ENCODE measurements at places on chromosomes 1 and 21. TPM values are rescaled to one million over a fixed set of nuclear protein-coding genes. Genes with fewer than 3 reads are reported as not detected.
A peak's percentile ranks its signal among the peaks of the same experiment; 100 is the strongest.

GRCh38 chr1:101105877-101106276 is 80.3 kb upstream of the DPH5 start:
- DNase-seq = no peak

DNA sequence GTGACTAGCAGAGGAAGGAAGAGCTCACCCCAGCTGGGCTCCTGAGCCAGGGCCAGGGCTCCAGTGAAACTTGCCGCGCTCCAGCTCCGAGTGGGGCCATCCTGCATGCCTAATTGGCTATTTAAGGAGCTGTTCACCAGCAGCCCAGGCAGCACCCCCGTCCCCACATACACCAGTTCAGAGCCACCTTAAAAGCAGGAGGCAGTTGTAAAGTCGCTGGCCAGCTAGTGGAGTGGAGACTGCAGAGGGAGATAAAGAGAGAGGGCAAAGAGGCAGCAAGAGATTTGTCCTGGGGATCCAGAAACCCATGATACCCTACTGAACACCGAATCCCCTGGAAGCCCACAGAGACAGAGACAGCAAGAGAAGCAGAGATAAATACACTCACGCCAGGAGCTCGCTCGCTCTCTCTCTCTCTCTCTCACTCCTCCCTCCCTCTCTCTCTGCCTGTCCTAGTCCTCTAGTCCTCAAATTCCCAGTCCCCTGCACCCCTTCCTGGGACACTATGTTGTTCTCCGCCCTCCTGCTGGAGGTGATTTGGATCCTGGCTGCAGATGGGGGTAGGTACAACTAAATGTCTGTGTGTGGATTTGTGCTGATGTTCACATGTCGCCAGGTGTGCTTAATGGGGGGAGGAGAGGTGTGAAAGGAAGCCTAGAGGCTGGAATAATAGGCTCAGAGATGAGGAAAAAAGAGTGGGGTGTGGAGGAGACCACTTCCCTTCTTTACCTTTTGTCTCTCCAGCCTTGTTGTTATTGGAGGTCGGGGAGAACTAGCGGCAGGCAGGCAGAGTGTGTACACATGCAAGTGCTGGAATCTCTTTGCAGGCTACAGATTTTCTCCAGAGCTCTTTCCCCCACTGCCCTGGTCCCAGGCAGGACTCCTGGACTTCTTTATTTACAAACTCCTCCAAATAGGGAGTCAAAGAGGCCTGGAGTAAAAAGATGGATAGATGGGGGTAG is at the start of gene CA14:
Gene CA14, plus strand, starts transcription at position 151 of the 962 bp plus-strand sequence. Its CDS starts 355 bp downstream, at position 506.
- DNase-seq = no peak

DNA sequence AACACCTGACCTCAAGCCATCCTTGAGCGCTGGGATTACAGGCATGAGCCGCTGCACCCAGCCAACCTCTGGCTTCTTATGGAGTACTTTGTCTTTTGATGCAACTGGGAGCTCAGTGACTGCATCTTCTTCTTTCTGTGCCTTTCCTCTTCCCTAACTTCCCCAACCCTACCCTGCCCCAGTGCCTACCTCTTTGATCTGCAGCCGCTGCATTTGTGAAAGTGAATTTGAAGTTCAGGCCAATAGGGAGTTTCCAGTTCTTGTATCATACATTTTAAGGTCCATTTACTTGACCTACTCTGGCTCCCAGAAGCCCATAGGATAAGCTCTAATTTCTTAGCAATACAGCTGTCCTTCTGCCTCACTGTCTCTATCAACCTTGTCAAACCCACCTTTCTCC is 52.2 kb downstream of the KCNC4 start:
- DNase-seq = no peak

DNA sequence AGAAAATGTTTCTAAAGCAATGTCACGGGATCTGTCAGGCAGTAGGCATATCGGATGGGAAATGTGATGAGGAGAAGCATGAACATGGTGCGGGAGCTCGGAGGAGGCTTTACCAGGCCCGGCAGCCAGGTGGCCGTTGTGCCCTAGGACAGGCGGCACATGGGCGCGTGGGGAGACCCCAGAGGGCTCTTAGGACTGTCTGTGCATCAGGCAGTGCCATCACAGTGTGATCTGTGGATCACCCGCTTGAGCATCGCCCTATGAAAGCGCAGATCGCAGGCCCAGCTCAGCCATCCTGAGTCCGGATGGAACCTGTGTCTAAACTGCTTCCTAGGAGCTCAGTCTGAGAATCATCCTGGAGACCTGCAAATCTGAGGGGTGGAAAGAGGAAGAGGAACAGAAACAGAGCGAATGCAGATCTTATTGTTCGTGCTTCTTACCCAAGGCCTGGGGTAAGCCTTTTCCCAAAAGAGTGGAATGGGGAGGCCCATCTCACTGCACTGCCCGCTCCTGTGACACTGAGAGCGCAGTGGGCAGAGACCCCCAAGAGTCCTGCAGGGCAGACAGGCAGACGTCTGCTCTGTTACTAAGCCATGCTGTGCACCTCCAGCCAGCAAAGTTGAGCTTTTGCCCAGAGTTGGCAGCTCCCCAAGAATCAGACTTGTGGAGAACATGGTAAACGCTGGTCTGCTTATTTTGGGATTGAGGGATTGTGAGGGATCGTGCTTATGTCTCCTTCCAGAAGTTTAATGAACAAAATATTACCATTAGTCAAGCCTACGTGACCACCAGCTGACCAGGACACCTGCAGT is 251.0 kb downstream of the RHOU start:
- no peak for DNase-seq

DNA sequence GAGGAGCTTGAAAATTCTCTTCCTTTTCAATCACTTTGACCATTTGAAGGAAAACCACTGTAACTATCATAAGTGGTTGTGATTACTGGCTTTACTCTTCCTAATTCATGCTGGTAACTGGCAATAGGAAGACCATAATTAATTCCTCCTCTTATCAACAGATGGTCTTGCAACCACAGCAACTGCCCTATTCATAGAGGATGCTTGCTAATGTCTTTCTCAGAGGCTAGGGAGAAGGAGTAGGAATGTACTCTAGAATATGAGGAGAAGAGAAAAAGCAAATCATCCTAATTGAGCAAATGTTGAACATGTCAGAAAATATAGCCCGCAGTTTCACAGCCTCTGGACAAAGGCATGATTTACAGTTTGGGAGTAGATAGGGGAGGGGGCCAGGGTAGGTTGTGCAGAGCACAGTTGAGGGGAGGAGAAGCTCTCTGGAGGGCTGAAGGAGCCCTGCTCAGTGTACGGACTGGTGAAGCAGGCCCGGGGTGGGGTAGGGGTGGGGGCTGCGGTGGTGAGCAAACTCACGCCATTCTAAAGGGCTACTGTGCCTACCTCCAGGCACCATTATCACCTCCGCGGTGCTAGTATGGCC is 192.9 kb downstream of the PCP4 start:
- DNase-seq = no peak

GRCh38 chr21:33840771-33841170 is 74.8 kb downstream of the ATP5PO start:
- DNase-seq = no peak

- no peak for DNase-seq
Measured at GRCh38 chr21:28385845-28386244, 606.8 kb downstream of the LTN1 start.

- no peak for DNase-seq
Measured at GRCh38 chr1:231642618-231643017, 16.0 kb downstream of the DISC1 start.

DNA sequence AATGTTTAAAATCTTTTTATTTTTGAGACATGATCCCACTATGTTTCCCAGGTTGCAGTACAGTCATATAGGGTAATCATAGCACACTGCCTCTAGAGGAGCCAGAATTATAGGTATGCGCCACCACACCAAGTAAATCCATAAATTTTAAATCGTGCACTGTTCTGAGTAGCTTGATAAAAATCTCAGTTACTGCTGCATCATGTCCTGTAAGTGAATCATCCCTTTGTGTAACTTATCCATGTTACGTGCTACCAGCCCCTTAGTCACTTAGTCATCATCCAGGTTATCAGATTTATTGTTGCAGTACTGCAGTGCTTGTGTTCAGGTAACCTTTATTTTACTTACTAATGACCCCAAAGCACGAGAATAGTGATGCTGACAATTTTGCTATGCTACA is 1770.9 kb downstream of the BRINP3 start:
- no peak for DNase-seq

DNA sequence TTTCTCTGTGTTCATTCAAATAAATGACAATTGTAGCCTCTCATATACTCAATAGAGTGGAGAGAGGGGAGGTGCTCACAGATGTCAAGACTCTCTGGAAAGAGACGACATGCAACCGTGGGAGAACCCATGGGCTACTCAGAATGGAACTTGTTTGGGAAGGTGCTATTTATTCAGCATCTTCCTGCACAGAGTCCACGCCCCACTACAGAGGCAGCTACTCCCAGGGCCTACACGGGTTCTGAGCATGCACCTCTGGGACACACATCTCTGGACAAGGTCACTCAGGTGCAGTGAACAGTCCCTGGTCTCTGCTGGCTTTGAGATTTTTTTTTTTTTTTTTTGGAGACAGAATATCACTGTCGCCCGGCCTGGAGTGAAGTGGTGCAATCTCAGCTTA is 64.1 kb downstream of the NID1 start:
- DNase-seq = no peak

- DNase-seq = peak; percentile 81
Measured at GRCh38 chr1:153677718-153678518, 570 bp upstream of the NPR1 start.

GRCh38 chr1:180937624-180938225 is 25.0 kb downstream of the KIAA1614 start:
- DNase-seq = no peak

DNA sequence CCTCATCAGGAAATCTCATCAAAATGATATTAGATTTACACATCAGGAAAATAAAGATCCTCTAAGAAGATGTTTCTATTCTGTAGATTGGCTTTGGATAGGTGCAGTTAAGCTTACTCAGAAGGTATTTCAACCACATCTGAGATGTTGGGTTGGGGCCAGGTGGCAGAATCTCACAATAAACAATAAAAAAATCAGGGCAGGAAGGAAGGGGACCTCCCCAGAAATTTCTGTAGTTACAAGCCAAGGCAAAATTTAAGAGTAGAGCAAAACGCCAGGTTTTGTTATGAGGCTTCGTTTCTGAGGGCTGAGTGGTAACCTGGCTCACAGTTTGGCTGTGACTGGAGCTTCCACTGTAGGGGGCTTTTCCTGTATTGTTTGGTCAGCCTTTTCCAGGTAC is 84.8 kb downstream of the HUNK start:
- no peak for DNase-seq

- DNase-seq = peak; percentile 84
Measured at GRCh38 chr1:27630859-27631491, 4.0 kb downstream of the FGR start.

DNA sequence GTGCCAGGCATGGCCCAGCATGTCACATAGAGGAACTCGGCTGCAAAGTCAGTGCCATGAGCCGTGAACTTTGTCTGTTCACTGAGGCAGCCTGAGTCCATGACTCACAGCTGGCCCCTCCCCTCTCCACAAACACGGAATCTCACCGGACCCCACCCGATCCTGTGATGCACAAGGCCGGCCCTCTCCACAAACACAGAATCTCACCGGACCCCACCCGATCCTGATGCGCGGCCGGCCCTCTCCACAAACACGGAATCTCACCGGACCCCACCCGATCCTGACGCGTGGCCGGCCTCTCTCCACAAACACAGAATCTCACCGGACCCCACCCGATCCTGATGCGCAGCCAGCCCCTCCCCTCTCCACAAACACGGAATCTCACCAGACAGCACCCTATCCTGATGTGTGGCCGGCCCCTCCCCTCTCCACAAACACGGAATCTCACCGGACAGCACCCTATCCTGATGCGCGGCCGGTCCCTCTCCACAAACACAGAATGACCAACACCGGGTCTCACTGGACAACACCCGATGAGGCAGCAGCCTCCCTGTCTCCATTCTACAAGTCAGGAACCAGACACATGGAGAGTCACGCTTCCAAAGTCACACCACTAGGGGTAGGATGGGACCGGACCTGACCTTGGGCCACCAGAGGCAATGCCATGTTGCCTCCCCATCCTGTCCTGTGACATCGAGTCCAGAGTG is 39.6 kb upstream of the GPR153 start:
- DNase-seq = no peak

GRCh38 chr1:213183036-213183672 is 132.1 kb downstream of the RPS6KC1 start:
- DNase-seq = no peak

Gene LDLRAD2
- total RNA-seq = 1.4 TPM

Gene USH2A
- total RNA-seq = not detected

Gene TRAF5
- 44.3 TPM for total RNA-seq

Gene SLC37A1
- total RNA-seq = 23.9 TPM

Gene HPCAL4
- 0.60 TPM for total RNA-seq

Gene ADAMTSL4
- 2.8 TPM for total RNA-seq

Gene NTMT2
- not detected for total RNA-seq

Gene CSF3R
- total RNA-seq = 433 TPM

Gene IL20
- total RNA-seq = not detected

All from spleen (tissue), 13 donors.